Breast epithelium (tissue), 4 donors: ENCODE measurements at places on chromosomes 7 and 10.
A peak's percentile ranks its signal among the peaks of the same experiment; 100 is the strongest.

DNA sequence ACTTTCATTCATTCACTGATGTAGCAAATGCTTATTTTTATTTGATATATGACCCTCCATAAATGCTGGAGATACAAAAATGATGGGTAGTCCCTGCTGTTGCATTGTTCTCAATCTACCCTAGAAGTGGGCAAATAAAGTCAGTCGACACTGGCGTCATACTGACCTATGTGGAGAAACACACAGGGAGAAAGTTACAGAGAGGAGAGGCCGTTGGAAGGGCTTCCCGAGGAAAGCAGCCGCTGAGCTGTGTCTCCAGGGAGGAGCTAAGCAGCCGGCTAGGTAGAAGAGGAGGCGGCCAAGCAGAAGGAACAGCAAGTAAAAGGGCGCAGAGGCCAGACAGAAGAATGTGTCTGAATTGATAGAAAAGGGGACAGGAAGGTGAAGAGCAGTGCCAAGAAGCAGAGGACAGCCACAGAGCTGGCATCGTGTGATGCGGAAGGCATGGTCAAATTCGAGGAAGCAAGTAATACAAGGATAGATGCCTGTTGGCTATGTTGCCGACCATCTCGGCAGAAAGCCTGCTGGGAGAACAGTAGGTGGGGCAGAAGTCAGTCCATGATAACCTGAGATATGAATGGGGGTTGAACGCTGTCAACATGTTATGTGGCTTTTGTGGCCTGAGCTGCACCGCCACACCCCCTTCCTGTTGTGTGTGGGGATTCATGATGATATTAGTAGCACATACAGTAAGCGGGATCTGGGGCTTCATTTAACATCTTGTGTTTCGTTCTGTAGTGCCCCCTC is 25.9 kb downstream of the ST8SIA6 start:
- no peak for DNase-seq

DNA sequence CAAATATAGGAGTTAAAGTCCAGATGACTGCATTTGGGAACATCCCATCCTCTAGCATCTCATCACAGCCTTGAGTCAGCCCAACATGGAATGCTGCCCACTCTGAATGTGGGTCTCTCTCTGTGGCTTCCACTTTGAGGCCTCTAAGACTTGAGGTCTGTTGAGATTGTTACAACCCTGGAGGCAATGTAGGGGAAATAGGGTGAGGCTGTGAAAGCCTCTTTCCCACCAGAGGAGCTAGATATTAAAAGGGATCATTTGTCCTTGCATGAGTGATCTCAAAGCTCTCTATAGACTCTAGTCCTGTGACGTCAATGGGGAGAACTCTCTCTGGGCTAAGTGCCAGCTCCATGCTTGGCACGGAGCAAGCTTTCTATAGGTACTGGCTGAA is 6.4 kb upstream of the GOLGA7B start:
- no peak for DNase-seq

DNA sequence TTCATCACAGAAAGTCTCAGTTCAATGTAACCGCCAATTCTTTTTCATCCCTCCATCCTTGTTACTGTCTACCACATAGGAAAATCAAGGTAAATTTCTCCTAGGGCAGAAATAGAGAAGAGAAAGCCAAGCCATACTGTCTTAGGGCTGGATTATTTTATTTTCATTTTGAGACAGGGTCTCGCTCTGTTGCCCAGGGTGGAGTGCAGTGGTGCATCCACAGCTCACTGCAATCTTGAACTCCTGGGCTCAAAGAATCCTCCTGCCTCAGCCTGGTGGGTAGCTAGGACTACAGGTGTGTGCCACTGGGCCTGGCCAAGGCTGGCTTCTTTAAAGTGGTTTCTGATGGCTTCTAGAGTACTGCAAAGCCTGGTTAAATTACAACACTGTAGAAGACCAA is 181.7 kb downstream of the SRPK2 start:
- no peak for DNase-seq

GRCh38 chr7:5694912-5695726 is 86.3 kb downstream of the RNF216 start:
- no peak for DNase-seq

DNA sequence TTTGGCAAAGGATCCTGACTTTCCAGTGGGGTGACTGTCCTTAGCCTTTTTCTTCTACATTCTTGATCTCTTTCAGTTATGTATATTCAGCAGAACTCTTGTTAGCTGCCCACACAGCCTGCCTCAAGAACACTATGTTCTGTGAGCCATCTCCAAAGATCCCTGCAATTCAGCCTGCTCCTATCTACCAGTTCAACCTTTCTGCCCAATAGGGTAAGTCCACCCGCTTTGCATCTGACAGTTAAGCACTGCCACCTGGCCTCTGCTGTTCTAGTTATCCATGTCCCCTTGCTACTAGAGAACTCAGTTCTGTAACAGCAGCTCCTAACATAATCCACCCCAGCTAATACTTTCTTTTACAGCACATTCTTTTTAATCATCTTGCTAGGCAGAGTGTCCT is 13.5 kb downstream of the OR9A2 start:
- DNase-seq = no peak

GRCh38 chr10:84214612-84215235 is 10.6 kb downstream of the LRIT2 start:
- no peak for DNase-seq

DNA sequence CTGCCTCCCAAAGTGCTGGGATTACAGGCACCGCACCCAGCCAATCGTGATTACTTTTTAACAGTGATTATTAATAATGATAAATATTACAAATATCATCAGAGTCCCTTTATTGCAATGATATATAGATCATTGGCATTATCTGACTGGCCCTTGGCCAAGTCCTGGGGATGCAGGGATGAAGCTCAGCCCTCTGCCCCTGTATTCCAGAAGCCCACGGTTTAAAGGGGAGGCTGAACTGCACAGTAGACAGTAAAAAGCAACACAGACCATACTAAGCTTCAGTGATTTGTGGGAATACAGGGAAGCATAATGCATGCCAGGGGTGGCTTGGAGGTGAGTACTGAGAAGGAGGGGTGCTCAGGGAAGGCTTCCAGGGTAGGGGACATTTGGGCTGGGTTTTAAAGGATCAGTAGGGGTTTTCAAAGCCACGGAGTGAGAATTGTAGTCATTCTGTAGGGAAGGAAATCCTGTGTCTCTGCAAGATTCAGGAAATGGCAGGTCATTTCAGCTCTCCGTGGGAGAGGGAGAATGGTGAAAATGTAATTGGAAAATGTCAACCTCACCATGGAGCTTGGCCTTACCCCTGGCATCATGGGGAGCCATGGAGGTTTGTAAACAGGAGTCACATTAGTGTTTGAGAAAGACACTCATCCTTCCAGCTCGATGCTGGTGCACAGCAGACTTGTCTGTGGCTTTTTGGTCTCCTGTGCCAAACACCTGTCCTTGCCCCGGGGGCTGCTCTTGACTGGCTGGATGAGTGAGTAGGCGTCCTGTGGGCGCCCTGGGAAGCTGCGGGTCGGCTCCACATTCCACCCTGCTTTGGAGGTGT is 8.8 kb downstream of the ADAMTS14 start:
- DNase-seq = no peak

DNA sequence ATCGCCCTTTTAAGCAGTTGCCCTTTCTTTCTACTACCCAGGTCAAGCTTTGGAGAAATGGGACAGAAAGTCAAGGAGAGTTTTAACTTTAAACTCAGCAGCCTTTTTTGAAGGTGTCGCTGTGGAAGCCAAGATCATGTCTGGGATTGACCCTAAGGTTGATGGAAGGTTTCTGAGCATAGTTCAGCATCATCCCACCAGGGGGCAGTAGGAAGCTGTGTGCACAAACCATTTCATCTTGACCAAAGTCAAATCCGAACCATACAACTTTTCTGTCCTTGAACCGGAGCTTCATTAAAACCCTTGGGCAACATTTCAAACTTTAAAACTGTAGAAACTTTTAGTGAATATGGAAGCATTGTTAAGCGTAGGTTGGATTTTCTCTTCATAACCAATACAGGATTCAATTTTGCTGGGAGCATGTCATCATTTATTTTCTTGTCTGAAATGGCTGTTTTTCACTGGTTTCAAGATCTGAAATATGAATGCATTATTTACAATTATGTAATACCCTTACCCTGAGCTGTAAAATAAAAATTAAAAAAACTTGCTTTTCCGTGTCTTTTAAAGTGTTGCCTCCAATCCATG is 214.4 kb upstream of the KIAA1217 start:
- DNase-seq = peak; percentile 55

- no peak for DNase-seq
Measured at GRCh38 chr10:21637795-21638194, 103.8 kb downstream of the MLLT10 start.

GRCh38 chr7:92412745-92413144 is 34.5 kb upstream of the GATAD1 start:
- DNase-seq = no peak

- no peak for DNase-seq
Measured at GRCh38 chr10:18214691-18215563, 74.7 kb downstream of the CACNB2 start.

GRCh38 chr10:62694537-62695126 is 109.9 kb upstream of the ADO start:
- no peak for DNase-seq

DNA sequence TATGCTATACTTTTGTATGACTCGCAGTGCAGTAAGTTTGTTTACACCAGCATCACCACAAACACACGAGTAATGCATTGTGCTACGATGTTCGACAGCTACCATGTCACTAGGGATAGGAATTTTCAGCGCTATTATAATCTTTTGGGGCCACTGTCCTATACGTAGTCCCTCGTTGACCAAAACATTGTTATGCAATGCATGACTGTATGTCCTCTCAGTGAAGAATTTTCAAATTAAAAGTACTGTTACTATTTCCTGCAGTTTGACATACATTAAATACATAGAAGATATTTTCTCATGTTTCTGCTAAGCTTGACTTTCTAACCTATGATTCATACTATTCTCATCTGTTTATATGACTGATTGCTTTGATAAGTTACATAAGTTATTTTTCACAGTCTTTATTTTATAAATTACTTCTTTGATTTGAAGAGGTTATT is 203.6 kb downstream of the VTI1A start:
- DNase-seq = no peak

DNA sequence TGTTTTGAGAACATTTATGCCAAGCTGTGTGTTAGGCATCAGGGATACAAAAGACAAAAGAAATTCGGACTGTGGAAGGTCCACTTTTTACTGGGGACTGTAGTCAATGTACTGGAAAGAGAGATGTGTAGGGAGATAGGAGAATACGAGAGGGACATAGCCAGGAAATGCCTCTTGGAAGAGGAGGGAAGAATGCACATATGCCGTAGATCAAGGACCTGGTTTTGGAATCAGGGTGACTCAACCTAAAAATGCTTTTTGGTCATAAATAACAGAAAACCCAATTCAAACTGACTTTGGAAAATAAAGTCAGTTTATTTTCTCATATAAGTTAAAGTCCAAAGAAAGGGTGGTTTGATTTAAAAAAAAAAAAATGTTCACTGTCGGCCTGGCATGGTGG is 140.3 kb upstream of the TCF7L2 start:
- DNase-seq = no peak

DNA sequence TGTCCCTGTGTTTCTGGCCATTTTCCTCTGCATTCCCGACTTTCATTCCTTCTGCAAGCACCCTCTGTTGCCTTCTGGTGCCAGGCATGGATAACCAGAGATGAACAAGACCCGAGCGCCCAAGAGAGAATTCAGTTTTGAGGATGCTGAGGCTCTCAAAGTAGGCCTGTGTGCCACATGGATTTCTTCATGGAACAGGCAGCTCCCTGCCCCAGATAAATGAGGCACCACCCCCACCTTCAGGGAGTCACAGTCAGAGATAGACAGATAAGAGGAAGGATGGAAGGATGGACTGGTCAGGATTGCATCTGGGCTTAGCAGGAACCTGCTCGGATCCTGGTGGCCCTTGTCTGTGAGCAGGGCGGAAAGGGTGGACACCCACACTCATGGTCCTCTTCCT is 49.4 kb downstream of the ADCYAP1R1 start:
- no peak for DNase-seq

GRCh38 chr7:79702116-79702515 is 248.6 kb upstream of the MAGI2 start:
- DNase-seq = no peak

- DNase-seq = no peak
Measured at GRCh38 chr7:17421941-17422340, 123.5 kb downstream of the AHR start.

GRCh38 chr10:103812004-103812403 is 43.4 kb downstream of the SH3PXD2A start:
- no peak for DNase-seq

GRCh38 chr10:110409926-110410325 is 87.8 kb upstream of the DUSP5 start:
- no peak for DNase-seq

- no peak for DNase-seq
Measured at GRCh38 chr7:97801108-97801507, 69.2 kb downstream of the TAC1 start.

- DNase-seq = no peak
Measured at GRCh38 chr10:132136689-132137088, 50.1 kb upstream of the DPYSL4 start.

GRCh38 chr10:102109166-102110116 is 10.7 kb downstream of the LDB1 start:
- no peak for DNase-seq

DNA sequence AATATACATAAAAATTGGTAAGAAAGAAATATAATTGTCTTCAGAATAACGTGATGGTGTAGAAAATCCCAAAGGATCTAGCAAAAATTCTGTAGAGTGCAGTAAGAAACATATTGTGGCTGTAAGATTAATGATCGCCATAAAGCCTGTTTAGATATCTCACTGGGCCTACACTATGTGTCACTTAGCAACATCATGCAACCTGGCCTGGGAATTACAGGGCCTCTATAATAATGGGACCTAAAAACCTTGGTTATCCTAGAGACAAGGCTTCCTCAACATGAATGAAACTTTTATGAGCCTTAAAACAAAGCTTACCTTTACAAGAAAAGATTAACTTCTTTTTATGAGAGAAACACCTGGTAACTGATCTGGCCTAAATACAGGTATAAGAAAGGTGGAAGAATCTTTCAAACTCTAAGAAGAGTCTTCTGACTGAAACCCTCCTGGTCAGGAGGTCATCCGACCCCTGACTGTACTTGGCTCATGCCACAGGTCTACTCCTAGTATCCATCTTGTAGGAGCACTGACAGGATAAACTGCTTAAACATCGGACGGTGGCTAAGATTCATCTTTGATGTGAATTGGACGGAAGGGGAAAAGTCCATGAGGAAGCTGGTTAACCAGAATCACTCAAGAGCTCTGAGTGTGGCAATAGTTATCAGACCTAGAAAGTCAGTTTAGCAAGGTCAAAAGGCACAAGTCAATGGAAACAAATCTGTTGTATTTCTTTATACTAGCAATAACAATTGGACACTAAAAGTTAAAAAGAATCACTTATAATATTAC is 1155.1 kb upstream of the SORCS1 start:
- DNase-seq = no peak

DNA sequence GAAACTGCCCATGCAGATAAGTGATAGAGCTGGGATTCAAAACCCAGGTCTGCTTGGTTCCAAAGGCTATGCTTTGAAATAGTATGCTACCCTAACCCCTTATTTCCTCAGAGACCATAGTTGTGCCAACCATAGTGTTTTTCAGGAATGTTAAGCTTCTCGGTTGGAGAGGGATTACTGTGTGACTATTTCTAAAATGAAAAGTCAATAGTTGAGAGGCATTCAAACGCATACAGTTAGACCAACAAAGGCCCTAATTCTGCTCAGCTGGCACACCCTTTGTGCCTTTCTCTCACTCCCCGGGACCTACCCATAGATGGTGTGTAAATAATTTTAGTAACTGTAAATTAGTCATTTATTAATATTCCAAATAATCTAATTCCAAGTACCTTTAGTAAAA is 64.6 kb upstream of the RNF148 start:
- DNase-seq = no peak

- DNase-seq = no peak
Measured at GRCh38 chr7:11077816-11078215, 104.1 kb downstream of the PHF14 start.

- peak; percentile 86 for DNase-seq
Measured at GRCh38 chr10:62048919-62049623, 147.6 kb downstream of the ARID5B start.
